ENCODE measurements at places on chromosomes 5 and 9.

DNA sequence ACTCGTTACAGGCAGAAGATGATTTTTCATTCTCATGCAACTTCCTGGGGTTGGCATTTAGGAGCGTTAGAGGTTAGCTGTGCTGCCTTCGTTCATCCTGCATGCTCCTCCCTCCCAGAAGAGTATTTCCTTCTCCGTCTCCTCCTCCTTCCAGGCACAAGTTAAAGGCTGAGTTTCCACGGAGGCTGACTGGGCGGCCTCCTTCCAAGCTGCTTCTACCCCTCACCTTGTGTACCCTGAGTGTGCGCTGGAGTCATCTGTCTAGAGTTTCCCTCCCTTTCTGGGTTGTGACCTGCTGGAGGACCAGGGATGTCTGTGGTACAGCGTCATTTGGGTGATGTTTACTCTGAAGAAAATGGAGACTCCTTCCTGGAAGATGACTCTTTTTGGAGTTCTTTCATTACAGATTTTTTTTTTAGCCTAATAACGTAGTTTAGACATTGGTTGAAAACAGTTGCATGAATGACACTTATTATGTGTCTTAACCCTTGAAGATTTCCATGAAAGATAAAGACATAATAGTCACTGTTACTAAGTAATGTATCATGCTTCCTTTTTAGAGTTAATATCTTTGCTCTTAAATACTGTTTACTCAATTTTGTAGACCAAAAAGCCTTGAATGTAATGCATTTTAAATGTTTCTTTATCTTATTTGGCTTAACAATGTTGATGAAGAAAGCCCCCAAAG, 146.9 kb downstream of the TENT4A start:
- no peak for DNase-seq

DNA sequence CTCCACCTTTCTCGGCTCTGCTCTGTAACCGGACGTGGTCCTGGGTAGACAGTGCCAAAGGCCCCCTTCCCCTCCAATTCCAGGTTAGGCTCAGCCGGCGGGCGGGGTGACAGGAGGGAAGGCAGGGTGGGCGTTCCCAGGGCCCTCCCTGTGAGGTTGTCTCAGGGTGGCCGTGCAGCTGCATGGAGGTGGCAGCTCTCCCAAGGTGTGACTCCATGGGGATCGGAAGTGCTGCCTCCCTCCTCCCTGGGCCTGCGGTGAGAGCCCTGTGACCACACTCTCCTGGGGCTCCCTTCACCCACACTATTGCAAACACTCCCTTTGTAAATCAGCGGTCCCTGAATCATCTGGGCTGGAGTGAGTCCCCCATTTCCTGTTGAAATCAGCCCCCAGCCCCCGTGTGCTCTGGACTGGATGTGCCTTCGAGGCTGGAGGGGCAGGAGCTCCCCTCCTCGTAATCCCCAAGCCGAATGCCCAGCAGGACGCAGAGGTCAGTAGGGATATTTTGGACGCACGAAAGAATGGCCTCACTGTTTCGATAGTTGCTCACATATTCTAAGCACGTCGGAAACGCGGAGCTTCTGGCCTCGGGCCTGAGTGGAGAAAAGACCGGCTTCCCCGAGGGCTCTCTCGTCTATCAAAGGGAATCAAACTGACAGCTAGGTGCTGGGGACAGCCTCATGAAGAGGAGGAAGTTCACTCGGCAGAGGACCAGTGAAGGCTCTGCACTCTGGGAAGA, 107.6 kb upstream of the COL5A1 start:
- no peak for DNase-seq

- no peak for DNase-seq
Observed at GRCh38 chr5:61228229-61228628, 66.0 kb upstream of the SMIM15 start.

GRCh38 chr5:149938791-149939358, 5.7 kb downstream of the PDE6A start:
- no peak for DNase-seq

DNA sequence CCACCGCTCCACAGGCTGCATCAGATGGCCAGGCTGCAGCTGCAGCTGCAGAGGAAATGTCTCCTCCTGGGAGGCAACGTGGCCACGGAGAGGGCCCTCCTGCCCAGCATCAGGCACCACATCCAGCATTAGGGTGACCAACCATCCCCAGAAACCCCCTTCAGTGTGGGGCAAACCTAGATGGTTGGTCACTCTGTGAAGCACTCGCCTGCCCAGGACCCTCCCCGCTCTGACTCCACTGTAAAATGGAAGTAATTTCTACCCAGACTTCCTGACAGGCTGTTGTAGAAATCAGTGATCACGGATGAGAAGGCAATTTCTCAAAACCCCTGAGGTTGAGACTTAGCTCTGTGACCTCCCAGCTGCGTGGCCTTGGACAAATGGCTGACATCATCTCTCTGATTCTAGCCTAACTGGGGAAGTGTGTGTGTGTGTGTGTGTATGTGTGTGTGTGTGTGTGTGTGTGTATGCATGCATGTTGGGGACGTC, 31.6 kb downstream of the B4GALT1 start:
- no peak for DNase-seq

DNA sequence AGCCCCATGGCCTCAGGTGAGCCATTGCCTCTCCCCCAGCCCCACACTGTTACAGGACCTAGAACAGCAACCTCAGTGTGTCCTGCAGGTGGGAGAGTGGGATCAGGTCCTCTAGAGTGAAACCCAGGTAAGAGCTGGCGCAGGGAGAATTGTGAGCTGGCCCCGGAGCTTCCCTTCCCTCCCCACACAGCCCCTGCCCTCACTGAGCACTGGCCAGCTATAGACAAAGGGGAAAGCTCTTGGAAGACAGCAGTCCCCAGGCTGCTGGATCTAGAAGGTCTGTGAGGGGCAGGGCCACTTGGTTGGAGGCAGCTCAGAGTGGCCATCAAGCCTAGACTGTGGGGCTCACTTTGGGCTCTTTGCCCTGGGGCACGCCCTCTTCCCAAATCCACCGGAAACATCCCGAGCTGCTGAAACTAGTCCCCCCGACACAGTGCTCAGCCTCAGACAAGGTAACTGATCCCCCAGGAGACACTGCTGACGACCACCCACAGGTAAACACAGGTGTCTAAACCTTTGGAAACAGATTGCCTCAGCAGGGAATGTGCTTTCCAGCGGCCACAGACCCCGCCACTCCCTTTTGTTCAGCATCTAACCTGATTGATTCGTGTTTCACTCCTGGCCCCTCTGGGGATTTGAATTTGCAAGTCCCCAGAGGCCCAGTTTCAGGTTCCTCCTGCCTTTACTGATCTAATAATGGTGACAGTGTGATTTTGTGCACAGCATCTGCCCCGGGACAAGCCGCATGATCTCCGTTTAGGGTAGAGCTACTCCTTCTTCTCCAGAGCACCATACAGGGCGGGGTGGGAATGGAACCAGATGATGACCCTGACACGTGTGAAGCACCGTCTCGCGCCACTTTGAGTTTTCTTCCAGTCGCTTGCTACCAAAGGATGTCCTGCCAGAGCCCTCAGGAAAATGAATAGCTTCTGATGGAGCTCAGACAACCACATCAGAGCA, 42.2 kb upstream of the ADAMTS2 start:
- no peak for DNase-seq

DNA sequence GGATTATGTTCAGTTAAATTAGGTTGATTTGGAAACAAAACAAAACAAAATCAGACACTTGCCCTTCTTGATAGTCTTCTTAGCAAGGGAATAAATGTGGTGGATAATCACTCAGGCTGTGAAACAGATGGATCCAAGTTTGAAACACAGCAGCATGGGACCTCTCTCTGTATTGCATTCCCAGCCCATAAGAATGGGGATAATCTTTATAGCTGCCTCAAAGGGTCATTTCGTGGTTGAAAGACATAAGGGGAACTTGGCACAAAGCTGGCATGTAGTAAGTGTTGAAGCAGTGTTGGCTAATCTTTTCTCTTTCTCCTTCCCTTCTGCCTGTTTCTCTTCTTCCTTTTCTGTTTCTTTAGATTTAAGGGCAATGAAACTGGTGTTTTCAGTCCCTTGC, 333.9 kb upstream of the TLE4 start:
- no peak for DNase-seq

GRCh38 chr5:178547753-178548415, 42.3 kb downstream of the COL23A1 start:
- no peak for DNase-seq

DNA sequence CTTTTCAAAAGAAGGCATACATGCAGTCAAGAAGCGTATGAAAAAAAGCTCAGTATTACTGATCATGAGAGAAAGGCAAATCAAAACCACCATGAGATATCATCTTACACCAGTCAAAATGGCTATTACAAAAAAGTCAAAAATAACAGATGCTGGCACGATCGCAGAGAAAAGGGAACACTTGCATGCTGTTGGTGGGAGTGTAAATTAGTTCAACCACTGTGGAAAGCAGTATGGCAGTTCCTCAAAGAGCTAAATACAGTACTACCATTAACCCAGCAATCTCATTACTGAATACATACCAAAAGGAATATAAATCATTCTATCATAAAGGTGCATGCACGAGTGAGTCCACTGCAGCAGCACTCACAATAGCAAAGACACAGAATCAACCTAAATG, 24.5 kb downstream of the RETREG1 start:
- no peak for DNase-seq

- no peak for DNase-seq
Observed at GRCh38 chr5:1391691-1392090, 46.8 kb upstream of the CLPTM1L start.

GRCh38 chr5:5483880-5484598, 61.6 kb downstream of the ICE1 start:
- no peak for DNase-seq

GRCh38 chr5:167413506-167413905, 877.9 kb upstream of the WWC1 start:
- no peak for DNase-seq

DNA sequence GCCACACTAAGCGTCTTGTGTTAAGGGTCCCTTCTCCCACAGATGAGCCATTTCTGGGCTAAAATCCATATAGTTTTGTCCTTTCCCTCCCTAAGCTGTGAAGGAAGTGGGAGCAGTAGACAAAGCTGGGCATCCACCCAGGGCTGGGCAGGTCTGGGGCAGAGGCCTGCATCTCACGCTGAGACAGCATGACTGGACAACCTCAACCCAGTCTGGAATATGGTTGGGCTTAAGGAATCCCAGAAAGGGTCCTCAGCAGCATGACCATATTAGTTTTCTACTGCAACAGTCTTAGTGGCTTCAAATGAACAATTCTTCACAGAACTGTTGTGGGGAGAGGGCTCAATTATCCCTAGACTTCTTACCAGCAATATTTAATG, 173.8 kb downstream of the AUH start:
- DNase-seq = no peak

GRCh38 chr5:172714491-172715420, 56.2 kb downstream of the DUSP1 start:
- DNase-seq = no peak

GRCh38 chr5:139638736-139639618, 9.2 kb upstream of the CXXC5 start:
- DNase-seq = no peak

All from DMS 273 treated with DMSO at 0.1 percent for 48 hours (cell line).